ENCODE measurements at places on chromosomes 1 and 21. TPM values are rescaled to one million over a fixed set of nuclear protein-coding genes. Genes with fewer than 3 reads are reported as not detected.

The TNFRSF25 gene
- 11.4 TPM for total RNA-seq

The ZNF670 gene
- 7.5 TPM for total RNA-seq

The LCE2A gene
- not detected for total RNA-seq

The ERICH3 gene
- total RNA-seq, result not detected

The IFI16 gene
- 67.9 TPM for total RNA-seq

The EPHB2 gene
- total RNA-seq, result 50.0 TPM

The OR2T33 gene
- total RNA-seq, result not detected

The C1orf116 gene
- not detected for total RNA-seq

Data from epithelial cell of umbilical artery (primary cell).